Stimulated activated CD8-positive, alpha-beta memory T cell treated with anti-CD3 and anti-CD28 coated beads, Interleukin-7, amount 100 ng/mL, for 48 hours (primary cell): ENCODE measurements at places on chromosomes 7 and 10.

DNA sequence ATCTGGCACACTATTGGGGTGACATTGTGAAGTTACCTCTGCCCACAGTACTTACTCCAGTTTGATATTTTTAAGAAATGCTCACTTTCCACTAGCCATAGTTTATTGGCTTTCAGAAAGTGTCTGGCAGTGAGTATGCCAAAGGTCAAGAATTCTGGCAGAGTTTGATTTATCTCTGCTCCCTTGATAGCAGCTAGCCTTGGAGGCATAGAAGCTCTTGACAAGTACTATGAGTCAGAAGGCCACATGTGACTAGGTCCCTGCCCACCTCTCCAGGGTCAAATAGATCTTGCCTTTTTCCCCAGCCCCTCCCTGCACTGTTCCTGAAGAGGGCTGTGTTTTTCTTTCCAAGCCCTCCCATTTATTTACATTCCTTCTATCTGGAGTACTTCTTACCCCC lies 202.2 kb downstream of the AUTS2 start:
- no peak for DNase-seq

DNA sequence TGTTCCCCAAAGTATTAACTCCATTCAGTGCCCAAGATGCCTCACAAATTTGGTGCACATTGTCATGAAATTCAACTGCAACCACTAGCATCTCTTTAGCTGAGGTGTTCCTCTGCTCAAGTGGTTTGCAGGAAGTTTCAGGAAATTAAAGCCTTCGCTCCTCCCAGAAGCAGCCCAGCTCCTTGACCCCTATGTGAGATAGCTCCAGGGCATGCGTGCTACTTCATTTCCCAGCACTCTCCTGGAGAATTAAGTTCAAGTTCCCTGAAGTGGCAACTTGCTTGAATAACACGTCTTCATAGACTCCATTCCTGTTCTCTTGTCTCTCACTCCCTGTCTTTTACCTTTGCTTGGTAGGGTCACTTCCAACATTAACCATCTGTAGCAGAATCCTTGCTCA lies 750.3 kb downstream of the REEP3 start:
- DNase-seq = no peak

DNA sequence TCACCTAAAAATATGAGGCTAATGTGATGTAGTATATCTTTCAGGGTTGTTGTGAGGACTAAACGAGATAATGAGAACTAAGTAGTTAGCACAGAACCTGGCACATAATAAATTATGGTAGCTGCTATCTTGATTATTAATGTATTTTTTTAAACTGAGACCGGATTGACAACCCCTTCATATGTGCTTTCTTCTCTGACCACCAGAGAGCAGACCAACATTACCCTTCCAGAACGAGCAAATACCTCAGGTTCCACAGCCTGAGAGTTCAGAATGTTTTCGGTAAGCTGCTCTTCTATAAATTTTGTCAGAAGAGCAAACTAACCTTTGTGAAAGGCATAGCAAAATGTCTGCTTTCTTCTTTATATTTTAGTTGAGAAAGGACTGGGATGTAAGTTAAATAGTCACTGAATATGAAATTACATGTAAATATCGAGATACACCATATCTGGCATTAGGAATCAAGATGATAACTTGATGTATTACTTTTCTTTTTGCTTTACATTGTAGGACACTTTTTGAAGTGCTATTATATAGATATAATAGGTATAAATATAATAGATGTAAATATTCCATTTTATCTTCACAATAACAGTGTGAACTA lies 13.6 kb upstream of the BPGM start:
- DNase-seq = no peak

DNA sequence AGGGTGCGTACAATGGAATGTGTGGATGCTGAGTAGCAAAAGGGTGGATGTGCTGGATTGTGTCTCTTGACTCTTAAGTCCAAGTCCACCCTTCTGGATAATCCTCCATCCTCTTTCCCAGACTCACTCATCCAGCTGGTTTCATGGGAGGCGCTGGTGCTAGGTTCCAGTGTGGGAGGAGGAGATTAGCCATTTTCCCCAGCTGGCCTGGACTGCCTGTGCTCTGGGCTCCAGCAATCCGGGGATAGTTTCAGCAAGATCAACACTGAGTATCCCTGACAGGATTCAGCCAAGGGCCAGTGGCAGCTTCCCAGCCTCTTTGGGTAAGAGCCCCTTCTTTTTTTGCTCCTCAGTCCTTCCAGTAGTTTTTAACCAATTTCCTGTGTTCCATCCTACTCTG lies 21.6 kb upstream of the TRIL start:
- DNase-seq = no peak

DNA sequence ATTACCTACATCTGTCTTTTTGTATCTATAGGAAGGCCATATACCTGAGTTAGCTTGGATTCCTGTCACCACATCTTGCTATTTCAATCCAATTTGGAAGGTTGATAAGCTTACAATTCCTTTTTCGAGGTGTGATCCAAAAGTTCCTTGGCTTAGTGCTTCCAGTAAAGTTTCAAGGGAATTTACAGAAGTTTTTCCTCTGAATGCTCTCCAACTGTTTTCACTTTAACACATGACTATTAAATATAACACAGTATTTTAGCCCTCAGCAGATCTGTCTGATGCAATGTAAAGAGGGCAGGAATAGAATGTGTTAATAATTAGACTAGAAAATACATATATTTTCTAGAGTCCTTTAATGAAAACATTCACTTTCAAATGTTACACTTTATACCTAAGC lies 171.4 kb downstream of the DKK1 start:
- no peak for DNase-seq

- DNase-seq = no peak
Measured at GRCh38 chr7:95095259-95095965, 188.0 kb downstream of the PPP1R9A start.

DNA sequence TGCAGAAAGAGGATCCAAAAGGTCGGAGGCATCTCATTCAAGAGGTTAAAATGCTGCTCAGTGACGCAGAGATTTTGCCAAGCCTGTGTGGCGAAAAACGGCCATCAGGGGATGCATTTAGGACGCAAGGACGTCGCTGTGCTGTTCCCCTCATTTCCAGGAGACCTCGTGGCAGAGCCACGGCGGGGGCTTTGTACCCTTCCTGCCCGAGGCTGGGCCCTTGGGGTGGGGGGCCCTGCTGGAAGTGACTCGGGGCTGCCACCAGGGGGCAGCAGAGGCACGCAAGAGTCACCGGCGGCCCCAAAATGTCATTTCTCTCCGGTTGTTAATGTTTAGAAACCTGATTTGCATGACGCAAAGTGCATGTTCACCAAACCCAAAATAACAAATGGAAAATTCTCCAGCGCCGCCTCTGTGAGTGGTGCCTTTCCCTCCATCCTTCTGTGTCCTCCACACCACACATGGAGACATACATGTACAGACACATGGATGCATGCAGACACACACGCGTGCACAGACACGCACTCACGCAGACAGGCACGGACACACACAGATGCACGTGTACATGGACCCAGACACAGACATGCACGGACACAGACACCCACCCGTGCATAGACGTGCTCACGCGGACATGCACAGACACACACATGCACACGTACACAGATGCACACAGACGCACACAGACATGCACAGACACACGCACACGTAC lies 51.0 kb upstream of the NKX6-2 start:
- DNase-seq = no peak

DNA sequence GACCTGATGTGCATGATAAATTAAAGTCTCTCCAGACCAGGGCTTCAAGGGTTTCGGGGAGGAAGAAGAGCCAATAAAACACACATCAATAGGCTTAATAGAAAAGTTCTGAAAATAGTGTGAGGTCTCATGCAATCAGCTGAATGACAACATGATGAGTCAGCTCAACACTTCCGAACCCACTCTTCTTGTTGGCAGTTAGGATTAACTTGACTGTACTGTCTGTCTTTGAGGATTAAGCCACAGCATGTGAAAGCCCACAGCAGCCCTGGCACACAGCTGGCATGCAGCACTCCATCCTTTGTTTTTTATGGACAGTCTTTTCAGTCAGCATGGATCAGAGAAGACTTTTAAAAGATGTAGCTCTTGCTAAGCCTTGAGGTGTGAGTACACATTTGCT lies 526.9 kb upstream of the VSTM2A start:
- DNase-seq = no peak

GRCh38 chr7:93575555-93576399 lies 1.3 kb upstream of the CALCR start:
- DNase-seq = no peak

DNA sequence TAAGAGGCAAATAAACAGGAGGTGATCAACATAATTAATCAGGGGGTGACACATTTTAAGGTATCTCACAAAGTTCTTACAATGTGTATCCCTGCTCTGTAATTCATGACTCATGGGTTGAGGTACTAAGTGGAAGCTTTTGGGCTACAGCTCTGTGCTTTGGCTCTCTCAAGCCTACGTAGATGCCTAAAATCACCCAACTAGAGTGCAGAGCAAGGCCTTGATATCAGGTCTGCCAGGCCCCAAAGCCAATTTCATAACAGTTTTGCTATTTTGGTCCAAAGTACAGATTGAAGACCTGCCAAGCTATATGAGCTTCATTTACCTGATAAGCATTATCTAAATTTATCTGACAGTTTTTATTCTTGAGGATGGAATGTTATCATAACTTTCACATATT lies 175.3 kb upstream of the BET1 start:
- no peak for DNase-seq

- DNase-seq = no peak
Measured at GRCh38 chr7:76296743-76297740, 5.4 kb upstream of the HSPB1 start.

DNA sequence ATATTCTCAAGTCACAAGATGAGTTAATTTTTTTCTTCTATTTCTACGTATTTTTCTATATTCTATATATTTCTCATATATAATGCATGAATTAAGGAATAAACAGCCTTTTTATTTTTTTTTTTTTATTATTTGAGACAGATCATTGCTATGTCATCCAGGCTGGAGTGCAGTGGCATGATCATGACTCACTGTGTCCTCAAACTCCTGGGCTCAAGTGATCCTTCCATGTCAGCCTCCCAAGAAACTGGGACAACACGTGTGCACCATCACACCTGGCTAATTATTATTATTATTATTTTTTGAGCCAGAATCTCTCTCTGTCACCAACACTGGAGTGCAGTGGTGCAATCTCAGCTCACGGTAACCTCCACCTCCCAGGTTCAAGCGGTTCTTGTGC lies 1.5 kb downstream of the CLDN12 start:
- DNase-seq = no peak

GRCh38 chr7:4784799-4785198 lies 9.4 kb downstream of the AP5Z1 start:
- DNase-seq = no peak

- DNase-seq = no peak
Measured at GRCh38 chr7:45217358-45217757, 59.8 kb downstream of the RAMP3 start.

GRCh38 chr7:126529254-126529653 lies 723.5 kb downstream of the GRM8 start:
- DNase-seq = no peak

GRCh38 chr10:77458986-77459590 lies 178.5 kb downstream of the KCNMA1 start:
- no peak for DNase-seq

GRCh38 chr10:98513704-98514103 lies 67.0 kb upstream of the HPS1 start:
- DNase-seq = no peak

DNA sequence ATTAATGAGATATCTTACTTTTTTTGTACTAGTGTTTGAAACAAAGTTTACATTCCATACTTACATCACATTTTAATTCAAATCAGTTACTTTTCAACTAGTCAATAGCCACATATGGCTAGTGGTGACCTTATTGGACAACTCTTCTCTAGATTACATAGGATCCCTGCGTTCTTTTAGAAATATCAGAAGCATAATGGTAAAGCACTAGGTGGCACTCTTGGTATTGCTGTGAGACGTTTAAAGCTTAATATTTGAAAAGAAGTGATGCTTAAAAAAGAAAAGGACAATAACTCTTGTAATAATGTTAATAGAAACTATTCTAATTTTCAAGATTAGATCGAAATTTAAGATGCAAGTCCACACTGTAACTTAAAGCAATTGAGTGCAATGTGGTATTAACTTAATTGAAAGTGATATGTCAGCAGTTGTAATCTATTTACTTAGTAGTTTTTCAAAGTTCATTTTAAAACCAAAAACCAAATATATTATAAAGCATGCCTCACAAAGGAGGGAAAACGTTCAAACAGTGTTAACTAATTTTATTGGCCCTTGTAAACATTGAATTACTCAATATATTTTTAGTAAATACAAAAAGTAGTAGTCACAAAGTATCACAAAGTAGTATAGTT lies 339.1 kb downstream of the ATRNL1 start:
- no peak for DNase-seq

GRCh38 chr10:117621795-117622420 lies 79.4 kb downstream of the EMX2 start:
- DNase-seq = no peak

GRCh38 chr7:26428571-26428970 lies 136.9 kb downstream of the SNX10 start:
- no peak for DNase-seq

- no peak for DNase-seq
Measured at GRCh38 chr7:137937202-137937560, 64.7 kb downstream of the CREB3L2 start.

- no peak for DNase-seq
Measured at GRCh38 chr10:15140698-15141097, 27.8 kb downstream of the NMT2 start.

- no peak for DNase-seq
Measured at GRCh38 chr10:3636356-3637181, 148.4 kb downstream of the KLF6 start.

GRCh38 chr10:115854740-115855435 lies 418.1 kb downstream of the GFRA1 start:
- DNase-seq = no peak

- DNase-seq = no peak
Measured at GRCh38 chr7:95209788-95210187, 114.5 kb downstream of the PON1 start.

DNA sequence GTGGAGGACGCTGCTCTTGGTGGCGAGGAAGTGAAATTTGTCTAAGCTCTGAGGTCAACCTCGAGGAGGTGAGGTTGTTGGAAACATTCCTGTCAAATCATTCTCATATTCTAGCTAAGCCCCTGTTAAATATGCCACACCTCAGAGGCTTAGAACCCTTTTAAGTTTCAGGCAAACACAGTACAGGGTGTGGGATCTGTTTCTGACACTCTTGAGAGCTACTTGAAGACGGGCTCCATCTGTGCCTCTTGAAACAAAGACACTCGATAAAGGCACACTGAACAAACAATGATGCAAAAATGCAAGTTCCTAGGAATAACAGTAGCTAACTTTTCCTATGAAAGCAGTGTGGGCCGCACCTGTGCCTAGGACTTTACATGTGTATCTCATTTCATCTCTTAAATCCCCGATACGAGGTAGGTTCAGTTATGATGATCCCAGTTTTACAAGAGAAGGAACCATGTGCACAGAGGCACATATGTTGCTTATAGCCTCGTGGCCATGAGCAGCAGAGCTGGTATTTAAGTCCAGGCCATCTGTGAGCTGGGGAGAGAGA lies 299.2 kb downstream of the CCDC3 start:
- DNase-seq = no peak

- DNase-seq = no peak
Measured at GRCh38 chr7:141515941-141516340, 35.3 kb upstream of the AGK start.
